Mesothelial cell of epicardium (in vitro differentiated cells): ENCODE measurements at places on chromosomes 16 and 17. TPM values are rescaled to one million over a fixed set of nuclear protein-coding genes. Genes with fewer than 3 reads are reported as not detected.

DNA sequence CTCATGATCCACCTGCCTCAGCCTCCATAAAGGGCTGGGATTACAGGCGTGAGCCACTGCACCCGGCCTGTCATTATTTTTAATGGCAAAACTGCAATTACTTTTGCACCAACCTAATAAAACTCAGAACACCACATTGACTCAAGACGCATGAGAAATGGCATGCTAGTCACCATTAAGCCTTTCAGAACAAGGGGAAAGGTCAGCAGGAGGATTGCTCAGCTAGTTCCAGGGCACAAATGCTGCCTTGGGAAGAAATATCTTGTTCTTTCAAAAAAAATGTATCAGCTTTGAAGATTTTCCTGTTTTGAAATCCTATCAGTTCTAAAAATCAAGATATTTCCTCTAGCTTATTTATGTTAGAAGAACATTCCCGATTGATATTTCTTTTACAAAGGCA is 32.4 kb upstream of the CDYL2 start:
- no peaks in the 10 kb centered on the region for H3K36me3 ChIP-seq
- H3K4me3 ChIP-seq: no peak overlapping the region
- H3K4me1 ChIP-seq: no peaks in the 10 kb centered on the region

- H3K27ac ChIP-seq: no peak overlapping the region
- no peaks in the 10 kb centered on the region for H3K36me3 ChIP-seq
- H3K27me3 ChIP-seq: peaks cover 55% of the 10 kb centered on the region
- no peak overlapping the region for H3K4me3 ChIP-seq
Measured at GRCh38 chr16:86221085-86221484, 289.2 kb upstream of the FOXF1 start.

- no peak overlapping the region for H3K27ac ChIP-seq
- no peak for DNase-seq
- H3K36me3 ChIP-seq: no peaks in the 10 kb centered on the region
Measured at GRCh38 chr17:71828182-71828596, 292.6 kb upstream of the SOX9 start.

DNA sequence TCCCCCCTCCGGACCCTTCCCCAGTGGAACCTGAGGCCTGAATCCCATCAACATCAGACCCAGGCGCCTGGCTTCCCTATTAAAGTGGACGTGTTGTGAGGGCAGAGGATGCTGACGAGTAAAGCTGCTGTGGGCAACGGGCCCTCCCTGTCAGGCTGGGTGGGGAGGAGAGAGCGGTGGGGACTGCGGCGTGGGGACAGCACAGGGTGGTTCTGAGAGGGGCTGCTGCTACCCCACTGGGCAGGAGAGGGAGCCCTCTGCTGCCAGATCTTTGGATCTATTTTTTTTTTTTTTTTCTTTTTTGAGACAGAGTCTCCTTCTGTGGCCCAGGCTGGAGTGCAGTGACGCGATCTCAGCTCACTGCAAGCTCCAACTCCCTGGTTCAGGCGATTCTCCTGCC is 5.9 kb downstream of the CA5A start:
- no peak overlapping the region for H3K4me3 ChIP-seq
- no peaks in the 10 kb centered on the region for H3K36me3 ChIP-seq
- peaks cover 4% of the 10 kb centered on the region for H3K4me1 ChIP-seq
- peaks cover 3% of the 10 kb centered on the region for H3K27me3 ChIP-seq
- no peak for DNase-seq

ZNF385C gene
- total RNA-seq: 2.2 to 2.9 TPM (median 2.5 TPM) in 3 replicates

TAT gene
- 0.07 TPM in 1 of 3 replicates, not detected in the others for total RNA-seq

LPO gene
- total RNA-seq: 0.16 to 0.29 TPM (median 0.27 TPM) in 3 replicates

IFI35 gene
- total RNA-seq: 5.6 to 6.3 TPM (median 5.9 TPM) in 3 replicates
